ENCODE measurements at places on chromosomes 5 and 9.

DNA sequence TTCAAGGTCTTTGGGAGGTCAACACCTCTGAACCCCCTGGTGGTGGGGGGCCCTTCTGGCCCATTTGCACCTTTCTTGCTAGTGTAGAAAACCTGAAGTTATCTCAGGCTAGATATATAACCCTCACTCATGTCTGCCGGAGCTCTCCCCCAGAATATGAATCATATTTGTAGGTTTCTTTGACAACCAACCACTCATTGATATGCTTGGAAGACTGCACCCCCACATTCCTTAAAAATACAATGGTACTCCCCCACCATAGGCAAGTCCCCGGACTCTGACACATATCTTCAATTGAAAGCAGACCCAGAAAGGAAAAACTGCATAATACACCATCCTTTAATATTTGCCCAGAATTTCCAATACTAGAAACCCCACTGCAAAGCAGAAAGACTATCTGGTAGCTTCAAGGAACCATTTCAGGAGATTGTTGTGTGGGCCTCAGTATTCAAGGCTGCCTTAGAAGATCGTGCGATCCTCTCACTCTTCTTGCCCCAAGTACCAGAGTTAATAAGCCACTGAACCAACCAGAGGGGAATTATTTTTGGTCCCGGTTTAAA, 978 bp upstream of the UBE2B start:
- DNase-seq: no peak

DNA sequence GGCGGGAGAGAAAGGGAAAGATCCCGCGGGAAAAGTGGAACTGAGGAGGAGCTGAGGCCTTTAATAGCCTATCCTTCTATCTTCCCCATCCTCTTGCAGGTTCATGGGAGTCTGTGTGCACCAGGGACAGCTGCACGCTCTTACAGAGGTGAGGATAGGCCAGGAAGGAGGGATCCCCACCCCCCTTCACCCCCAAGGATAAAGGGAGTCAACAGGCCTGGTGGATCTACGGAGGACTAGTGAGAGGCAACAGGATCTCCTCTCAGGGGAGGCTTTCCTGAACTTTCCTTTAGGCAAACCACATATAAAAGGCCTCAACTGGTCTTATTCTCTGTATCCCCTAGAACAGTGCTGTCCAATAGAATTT, 1.1 kb downstream of the TESK1 start:
- no peak for DNase-seq

- DNase-seq: no peak
Observed at GRCh38 chr9:128707446-128707845, 5.1 kb downstream of the PKN3 start.

- no peak for DNase-seq
Observed at GRCh38 chr5:57778501-57779091, 296.0 kb upstream of the ACTBL2 start.

- no peak for DNase-seq
Observed at GRCh38 chr9:16543686-16544085, 326.8 kb downstream of the BNC2 start.

DNA sequence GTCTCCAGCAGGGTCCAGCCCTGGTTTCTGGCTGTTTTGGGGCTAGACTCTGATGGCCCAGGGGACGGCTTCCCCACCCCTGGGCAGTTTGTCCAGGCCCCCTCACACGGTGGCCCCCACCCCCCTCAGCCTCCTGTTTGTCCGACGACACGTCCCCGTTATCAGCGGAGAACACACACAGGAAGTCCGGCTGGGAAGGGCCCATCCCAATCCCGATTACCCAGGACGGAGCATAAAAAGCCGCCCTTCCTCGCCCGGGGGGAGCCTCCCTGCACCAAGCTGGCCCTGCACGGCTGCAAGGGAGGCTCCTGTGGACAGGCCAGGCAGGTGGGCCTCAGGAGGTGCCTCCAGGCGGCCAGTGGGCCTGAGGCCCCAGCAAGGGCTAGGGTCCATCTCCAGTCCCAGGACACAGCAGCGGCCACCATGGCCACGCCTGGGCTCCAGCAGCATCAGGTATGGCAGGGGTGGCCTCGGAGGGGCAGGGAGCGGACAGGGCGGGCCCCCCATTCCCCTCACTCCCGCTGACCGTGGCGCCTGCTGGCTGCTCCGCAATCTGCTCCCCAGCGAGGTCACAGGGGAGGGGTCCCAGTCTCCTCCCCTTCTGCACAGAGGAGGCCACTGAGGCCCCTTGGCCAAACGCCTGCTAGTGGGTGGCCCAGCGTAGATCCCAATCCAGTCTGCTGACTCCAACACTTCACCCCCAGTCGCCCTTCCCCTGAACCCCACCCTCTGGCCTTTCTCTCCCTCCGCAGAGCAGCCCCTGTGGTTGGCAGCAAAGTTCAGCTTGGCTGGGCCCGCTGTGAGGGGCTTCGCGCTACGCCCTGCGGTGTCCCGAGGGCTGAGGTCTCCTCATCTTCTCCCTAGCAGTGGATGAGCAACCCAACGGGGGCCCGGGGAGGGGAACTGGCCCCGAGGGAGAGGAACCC, at the start of gene EGFL7:
Gene EGFL7 (plus strand): TSS at position 261 of the 926 bp plus-strand sequence. CDS start 5,367 bp downstream, outside the sequence.
- no peak for DNase-seq

DNA sequence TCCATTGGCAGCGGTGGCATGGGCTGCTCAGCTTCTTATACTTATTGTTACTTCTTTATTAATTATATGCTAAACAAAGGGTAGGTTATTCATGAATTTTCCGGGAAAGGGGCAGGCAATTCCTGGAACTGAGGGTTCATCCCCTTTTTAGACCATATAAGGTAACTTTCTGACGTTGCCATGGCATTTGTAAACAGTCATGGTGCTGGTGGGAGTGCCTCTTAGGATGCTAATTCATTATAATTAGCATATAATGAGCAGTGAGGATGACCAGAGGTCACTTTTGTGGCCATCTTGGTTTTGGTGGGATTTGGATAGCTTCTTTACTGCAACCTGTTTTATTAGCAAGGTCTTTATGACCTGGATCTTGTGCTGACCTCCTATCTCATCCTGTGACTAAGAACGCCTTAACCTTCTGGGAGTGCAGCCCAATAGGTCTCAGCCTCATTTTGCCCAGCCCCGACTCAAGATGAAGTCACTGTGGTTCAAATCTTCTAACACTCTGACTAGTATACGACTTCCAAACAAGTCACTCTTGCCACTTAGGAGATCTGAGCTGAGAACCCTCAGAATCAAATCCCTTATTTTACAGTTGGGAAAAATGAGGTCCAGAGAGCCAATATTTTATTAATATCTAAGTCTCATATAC, 237.5 kb downstream of the TRIM32 start:
- DNase-seq: no peak

All from GM12865 (cell line).